Pons (tissue), 1 donor: ENCODE measurements at places on chromosomes 1 and 21.

DNA sequence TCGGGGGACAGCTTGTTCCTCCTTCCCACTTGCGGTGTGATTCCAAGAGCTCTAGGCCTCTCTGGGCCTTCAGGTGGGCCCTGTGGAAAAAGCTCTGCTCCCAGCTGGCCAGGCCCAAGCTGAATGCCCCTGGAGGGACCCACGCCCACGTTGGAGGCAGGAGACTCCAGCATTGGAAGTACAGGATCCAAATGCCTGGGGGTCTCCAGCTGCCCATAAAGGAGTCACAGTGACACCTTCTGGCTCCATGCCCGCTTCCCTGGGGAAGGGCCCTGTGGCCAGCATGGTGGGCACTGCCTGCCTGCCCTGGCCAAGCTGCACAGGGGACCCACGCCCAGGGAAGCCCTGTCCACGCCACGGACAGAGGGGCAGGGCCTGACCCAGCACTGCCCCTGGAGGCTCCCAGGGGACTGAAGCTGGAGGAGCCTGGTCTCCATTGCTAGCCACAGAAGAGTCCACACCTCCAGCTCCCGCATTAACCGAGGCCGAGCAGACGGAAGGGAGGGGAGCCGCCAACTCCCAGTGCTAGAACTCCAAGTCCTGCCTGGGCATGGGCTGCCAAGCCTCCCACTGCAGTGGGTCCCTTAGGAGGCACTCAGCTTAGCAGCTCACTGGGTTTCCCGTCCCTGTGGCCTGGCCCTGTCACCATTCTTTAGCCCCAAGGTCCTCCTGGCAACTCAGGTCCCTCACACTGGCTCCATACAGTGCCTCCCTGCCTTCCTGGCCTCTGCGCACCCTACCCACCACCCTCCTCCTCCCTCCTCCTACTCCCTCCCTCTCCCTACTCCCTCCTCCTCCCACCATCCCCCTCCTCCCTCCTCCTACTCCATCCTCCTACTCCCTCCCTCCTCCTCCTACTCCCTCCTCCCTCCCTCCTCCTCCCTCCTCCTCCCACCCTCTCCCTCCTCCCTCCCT, 41.9 kb downstream of the WNT9A start:
- DNase-seq: no peak

DNA sequence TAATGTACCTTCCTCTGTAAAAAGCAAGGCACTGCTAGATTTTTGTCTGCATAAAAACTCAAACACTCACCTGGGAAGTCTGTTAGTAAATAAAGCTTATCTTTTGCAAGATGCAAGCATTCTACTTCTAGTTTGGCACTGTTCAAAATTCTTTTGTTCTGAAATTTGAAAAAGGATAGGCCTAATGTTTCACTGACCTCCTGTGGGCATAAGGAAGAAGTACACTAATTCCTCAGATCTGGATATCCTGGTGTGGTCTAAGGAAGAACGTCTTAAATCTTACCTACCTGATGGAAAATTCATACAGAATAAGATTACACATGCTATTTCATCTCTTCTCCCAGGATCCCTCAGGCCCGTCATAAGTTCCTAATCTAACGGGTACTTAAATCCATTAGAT, 93.5 kb upstream of the CAMK1G start:
- DNase-seq: peak; percentile 17

GRCh38 chr1:209439828-209440227, 143.7 kb upstream of the CAMK1G start:
- DNase-seq: no peak

DNA sequence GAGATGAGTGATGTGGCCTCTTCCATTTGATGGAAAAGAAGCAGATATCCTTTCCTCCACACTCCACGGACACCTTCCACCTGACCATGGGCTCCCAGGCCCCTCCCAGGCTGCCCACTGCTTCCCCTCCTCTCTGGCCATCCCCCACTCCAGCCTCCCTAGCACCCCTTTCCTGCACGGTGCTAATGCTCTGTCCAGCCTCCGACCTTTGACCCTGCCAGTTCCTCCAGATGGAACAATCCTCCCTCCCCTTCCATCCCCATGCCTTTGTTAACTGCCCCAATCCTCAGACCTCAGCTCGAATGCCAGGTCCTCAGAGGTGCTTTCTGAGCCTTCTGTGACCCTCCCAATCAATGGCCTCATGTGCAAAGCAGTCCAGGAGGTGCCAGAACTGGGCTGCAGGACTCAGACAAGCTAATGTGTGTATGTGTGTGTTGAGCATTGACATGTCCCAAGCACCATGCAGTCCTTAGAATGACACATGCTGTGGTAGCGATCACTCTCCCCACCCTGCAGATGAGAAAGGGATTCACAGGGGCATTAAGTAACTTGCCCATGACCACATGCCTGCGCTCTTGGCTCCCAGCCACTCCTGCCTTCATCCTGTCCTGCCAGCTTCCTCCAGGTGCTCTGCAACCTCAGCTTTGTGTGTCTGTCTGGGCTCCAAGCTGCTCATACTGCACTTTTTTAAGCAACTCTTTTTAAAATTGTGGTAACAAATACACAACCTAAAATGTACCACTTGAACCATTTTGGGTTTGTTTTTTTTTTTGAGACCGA, 63.5 kb upstream of the EDN2 start:
- DNase-seq: no peak

GRCh38 chr1:46248122-46248920, 758 bp downstream of the RAD54L start:
- peak; percentile 19 for DNase-seq

- peak; percentile 66 for DNase-seq
Observed at GRCh38 chr1:15525050-15526020, 1.3 kb upstream of the DNAJC16 start.
